ENCODE measurements at places on chromosomes 2 and 18.

GRCh38 chr2:29767606-29768335 lies 153.6 kb downstream of the ALK start:
- no peak for DNase-seq

DNA sequence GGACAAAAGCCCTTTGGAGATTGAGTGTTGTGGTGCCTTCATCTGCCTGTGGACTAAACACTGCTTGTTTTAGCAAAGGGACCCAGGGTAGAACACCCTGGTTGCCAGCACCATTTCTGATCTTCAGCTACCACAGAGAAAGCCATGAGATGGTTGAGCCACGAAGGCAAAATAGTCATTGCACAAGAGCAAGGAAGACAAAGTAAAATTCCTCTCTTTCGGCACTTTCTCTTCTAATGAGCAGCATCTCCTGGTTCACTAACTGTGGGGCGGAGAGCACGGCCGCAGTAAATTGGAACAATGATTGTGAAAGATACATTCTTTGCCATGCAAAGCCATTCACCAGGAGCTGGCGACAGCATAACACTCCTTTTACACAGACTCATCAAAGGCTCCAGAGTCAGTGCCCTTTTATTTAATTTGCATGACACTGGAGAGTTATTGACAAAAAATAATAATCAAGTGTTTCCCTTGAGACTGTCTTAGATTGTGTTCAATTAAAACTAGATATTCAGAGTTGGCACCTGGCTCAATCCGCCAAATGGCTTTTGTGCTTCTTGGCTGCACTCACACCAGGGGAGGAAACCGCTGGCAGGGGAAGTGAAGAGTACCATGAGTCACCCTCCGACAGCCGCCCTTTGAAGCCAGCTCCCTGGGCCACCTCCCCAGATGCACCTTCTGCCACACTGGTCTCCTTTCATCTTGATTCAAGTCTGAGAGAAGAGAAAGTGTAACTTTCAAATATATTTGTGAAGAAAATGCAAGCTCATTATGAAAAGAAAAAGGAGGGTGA lies 100.5 kb upstream of the MEIS1 start:
- no peak for DNase-seq

DNA sequence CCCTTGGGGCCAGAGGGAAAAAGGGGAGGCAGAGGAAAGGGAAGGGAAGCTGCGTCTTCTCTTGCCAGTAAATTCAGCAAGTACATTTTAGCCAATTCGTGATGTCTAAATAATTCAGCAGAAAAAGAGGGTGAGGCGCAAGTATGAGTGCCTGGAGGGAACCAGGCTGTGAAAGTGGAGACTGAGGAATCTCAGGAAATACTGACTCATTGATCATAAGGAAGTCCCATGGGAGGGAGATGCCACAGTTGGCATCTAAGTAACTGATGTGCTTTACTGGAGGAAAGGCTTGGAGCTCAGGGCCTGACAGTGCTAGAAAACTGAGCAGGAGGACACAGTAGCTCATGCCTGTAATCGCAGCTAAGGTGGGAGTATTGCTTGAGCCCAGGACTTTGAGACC lies 31.1 kb downstream of the KIF5C start:
- DNase-seq, result no peak

DNA sequence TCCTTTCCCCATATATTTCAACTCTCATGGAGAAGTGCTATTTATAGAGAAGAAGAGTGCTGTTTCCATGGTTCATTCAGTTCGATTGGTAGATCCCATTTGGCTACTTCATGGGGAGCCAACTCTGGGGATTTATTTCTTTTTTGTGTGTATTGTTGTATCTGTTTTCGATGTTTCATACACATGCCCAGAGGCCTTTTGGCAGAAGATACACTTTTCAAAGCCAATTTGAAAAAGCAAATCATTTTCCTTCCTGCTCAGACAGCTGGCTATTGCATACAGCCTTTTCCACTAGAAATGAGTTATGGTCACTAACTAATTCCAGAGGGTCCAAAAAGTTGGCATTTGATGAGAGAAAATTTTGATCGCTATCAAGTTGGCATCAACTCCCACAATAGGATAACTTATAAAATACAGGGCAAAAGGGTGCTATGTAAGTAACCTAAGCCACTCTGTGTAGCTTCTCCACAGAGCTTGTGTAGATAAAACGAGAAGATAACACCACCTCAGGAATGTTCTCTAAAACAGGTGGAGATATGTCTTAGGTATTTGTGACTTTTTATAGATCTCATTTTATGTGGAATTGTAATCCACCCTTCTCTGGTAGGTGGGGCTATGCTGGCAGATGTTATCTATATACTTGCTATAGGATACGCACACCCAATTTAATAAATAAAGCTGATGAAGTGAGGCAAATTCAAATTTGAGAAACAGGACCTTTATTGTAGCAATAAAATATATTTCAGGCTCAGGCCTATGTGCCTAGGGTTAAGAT lies 798.5 kb downstream of the SATB2 start:
- DNase-seq, result no peak

DNA sequence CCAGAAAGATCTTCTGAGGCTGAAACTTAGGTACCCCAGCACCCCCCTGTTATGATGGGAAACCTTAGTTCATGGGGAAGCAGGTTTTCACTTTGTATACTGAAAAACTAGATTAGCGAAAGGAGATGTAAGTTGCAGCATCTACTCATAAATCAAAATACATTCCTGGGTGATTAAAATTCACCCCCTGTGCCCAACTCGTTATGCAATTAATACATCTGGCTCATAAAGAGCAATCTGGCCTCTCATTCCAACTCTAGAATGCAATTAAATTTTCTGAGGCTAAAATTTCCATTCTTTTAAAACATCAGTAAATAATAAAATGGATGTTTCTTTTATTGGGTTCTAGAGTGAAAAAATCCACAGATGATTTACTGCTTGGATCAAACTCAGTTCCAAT lies 110.9 kb upstream of the BZW1 start:
- no peak for DNase-seq

- DNase-seq, result no peak
These were observed 48.5 kb downstream of the SERPINB7 start for GRCh38 chr18:63823516-63824219.
